ENCODE measurements at places on chromosomes 7 and 10.

DNA sequence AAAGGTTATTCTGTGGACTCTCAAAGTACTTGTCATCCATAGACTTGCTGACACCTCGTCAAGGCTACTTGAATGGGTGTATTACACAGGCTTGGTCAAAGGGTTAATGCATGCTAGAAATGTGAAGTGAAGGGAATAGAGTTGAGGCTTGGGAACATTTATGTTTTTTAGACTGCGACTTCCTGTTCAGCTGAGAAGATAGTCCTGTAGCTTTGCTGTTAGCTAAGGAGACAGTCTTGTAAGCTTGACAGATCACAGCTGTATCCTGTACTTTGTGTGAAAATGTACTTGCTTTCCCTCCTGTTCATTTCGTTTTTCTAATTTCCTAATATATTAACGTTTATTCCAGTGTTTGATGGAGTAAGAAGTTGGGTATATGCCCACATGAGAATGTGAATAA, 52.1 kb downstream of the ADD3 start:
- DNase-seq: no peak

DNA sequence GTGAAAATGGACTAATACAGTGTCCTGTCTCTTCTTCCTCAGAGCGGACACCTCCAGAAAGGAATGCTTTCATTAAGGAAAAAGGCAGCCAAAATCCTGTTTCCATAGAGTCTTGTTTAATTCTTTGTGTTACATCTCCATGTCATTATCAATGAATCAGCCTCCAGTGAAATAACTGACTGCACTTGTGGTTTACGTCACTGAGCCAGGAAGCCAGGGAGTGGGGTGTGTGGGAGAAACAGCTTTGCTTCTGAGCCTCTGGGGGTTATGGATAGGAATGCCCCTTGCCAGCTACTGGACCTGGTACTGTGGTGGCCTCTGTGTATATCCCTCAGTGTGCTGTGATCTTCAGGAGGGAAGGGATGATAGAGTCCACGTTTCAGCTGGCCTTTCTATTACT, 416.8 kb downstream of the GALNT17 start:
- DNase-seq: no peak

- no peak for DNase-seq
These were observed 1.3 kb downstream of the SH2B2 start for GRCh38 chr7:102287981-102288278.

- no peak for DNase-seq
These were observed 156.2 kb downstream of the GRID1 start for GRCh38 chr10:86210416-86210815.

GRCh38 chr7:1675036-1675671, 5.1 kb downstream of the ELFN1 start:
- no peak for DNase-seq

GRCh38 chr10:43825421-43825820, 176.7 kb upstream of the ZNF32 start:
- DNase-seq: no peak

- no peak for DNase-seq
These were observed 36.8 kb upstream of the NUB1 start for GRCh38 chr7:151304856-151305255.

DNA sequence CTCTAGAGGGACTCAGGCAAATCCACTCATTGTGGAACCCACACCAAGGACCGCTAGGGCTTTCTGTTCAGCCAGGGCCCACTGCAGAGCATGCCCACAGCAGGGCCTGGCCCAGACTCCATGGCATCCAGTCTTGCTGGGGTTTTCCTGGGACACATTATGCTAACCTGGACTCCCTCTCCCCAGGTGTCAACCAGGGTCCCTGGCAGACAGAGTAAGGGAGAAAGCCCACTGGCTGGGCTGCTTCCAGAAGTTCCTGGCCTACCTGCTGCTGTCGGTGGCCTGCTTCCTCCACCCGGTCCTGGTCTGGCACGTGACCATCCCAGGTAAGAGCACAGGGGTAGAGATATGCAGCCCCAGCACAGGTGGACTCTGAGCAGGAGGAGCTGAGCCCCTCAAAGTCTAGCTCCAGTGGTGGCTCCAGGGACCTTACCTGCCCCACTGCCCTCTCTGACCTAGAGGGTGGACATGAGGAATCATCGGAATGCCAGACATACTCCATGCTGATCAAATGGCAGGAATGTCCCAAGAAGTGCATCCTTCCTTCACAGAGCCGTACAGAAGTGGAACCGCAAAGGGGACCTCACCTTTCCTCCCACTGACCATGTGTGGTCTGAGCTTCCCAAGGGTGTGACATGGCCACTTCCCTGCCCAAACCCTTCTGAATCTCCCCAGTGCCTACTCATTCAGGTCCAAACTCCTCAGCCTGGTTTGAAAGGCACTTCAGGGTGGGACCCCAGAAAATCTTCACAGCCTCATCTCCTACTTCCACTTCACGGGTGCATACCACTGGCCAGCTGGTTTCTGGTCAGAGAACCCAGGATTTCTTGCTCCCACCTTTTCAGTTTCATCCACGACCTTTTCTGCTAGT, 22.5 kb downstream of the TMEM72 start:
- DNase-seq: no peak

- no peak for DNase-seq
These were observed 481.8 kb downstream of the GLRX3 start for GRCh38 chr10:130617985-130618384.

GRCh38 chr7:44280636-44280992, 44.8 kb downstream of the CAMK2B start:
- DNase-seq: no peak

GRCh38 chr10:45553155-45553554, 119.4 kb downstream of the ZFAND4 start:
- no peak for DNase-seq

GRCh38 chr10:69653561-69653960, 23.5 kb downstream of the FAM241B start:
- DNase-seq: no peak

- DNase-seq: no peak
These were observed 662.6 kb upstream of the IGFBP3 start for GRCh38 chr7:46583656-46584055.

GRCh38 chr7:74575083-74575784, 82.3 kb upstream of the GTF2I start:
- DNase-seq: no peak

- no peak for DNase-seq
These were observed 68.0 kb downstream of the GRID1 start for GRCh38 chr10:86298501-86299001.

DNA sequence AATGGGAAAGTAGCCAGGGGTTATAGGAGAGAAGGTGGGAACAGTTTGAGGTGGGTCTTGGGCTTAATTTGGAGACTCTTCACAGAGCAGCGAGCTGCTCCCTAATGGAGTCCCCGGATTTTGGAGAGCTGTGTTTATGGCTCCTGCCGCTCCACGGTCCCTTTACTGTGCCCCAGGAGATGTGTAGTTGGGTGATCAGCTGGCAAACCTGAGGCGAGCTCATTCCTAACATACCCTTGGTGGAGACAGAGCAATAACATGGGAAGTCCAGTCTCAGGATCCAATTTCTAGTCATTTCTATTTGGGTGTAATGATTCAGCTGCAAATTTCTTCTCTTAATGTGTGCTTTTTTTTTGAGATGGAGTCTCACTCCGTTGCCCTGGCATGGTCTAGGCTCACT, 1.5 kb downstream of the GARIN1A start:
- no peak for DNase-seq

DNA sequence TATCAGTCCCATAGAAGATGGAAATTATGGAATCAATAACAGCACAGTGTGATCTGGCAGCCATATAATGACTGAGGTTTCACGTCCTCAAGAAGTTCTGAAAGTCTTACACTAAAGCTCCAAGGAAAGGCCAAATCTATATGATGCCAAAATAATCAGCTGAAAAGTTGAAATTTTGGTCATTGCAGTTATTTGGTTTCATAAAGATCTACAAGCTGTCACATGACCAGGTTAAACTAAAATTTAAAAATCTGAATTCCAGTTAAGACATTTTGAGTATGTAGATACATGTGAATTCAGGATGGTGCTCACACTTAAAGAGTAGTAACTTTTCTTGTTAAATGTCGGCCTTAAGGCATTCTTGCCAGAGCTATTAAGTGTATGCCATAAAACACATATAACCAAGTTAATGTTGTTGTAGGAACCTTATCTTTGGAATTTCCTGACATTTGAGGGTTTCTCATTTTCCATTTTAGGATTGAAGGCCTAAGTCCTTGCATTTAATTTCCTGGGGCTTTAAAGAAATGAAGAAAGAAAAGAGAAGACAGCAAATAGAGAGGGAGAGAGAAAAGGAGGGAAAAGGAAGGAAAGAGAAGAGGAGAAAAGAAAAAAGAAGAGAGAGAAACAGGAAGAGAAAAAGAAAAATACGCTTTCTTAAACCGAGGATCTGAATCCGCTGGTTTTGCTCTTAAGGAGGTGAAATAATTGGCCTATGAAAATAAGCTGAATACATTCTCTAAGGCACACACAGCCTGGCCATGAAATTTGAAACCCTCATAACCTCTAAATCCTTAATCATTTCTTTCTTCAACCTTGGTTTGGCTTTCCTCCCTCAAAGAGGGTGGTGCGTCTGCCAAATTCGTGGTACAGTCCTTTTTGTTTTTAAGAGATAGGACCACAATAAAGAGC, 43.8 kb downstream of the DENND2A start:
- no peak for DNase-seq

DNA sequence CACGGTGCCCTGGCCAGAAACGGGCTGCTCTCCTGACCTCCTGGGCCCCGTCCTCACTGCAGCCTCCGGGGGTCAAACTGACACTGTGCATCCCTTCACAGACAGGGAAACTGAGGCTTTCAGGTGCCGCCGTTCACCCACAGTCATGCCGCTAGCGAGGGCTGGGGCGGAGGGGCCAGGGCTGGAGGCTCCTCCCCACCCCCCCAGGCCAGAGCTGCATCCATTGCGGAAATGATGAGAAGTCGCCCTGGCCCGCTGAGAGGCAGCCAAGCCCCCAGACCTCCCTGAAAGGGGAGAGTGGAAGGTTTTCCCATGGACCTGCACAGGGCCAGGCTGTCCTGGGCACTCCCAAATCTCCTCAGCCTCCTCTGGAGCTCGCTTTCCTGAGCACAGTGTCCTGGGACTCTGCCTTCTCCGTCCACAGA, 16.5 kb upstream of the INPP5A start:
- no peak for DNase-seq

GRCh38 chr7:51731075-51731474, 414.5 kb upstream of the COBL start:
- DNase-seq: no peak

DNA sequence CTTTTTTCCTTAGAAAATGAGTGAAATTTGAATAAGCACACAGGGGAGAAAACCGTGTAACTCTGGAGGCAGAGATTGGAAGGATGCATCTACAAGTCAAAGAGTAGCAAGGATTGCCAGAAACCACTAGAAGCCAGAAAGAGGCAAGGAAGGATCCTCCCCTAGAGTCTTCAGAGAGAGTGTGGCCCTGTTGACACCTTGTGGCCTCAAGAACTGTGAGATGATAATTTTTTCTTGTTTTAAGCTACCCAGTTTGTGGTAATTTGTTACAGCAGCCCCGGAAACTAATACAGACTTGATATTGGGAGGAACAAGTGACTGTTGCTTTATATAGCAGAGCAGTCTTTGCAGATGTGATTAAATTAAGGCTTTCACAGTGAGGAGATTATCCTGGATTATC, 3.6 kb upstream of the GIMAP7 start:
- no peak for DNase-seq

- DNase-seq: no peak
These were observed 599.6 kb upstream of the POT1 start for GRCh38 chr7:125529249-125529648.

GRCh38 chr7:100887516-100888290, 1.8 kb downstream of the UFSP1 start:
- DNase-seq: no peak

DNA sequence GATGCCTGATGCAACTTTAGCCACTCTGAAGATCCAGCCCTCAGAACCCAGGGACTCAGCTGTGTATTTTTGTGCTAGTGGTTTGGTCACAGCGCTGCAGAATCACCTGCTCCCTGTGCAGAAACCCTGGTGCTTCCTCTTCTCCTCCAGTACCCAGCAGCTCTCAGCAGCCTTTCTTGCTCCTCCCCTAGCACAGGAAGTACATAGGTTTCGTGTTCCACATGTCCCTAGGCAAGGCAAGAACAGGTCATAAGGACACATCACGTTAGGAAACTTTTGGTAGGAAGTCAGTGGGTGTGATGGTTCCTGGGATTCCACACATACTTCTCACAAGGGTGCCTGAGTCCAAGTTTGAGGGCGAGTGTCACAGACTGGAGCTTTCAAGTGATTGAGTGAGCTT, 167.9 kb upstream of the PRSS1 start:
- no peak for DNase-seq

GRCh38 chr7:28516390-28517172, 104.3 kb downstream of the CREB5 start:
- no peak for DNase-seq

GRCh38 chr7:16320099-16320660, 101.2 kb downstream of the CRPPA start:
- DNase-seq: no peak

- no peak for DNase-seq
These were observed 261.3 kb downstream of the ELFN1 start for GRCh38 chr7:1931256-1931950.

GRCh38 chr7:12422554-12423320, 19.1 kb upstream of the VWDE start:
- no peak for DNase-seq

DNA sequence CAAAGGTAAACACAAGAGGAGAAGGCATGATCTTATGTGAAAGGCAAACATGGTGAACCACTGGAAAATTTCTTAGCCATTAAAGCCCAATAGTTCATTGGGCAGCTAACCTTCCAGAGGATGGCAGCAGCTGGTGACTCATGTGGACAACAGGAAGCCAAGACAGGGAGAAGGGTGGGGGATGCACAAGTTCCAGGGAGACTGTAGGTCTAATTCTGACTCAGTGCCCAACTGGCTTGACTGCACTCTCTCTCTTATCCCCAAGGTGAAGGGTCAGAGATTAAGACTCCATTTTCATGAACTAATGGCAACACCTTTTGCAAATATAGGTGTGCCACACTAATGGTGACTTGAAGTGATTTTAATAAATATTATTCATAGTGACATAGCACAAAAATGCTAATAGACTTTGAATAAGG, 47.9 kb upstream of the SLC35B4 start:
- DNase-seq: no peak

- DNase-seq: no peak
These were observed 68.0 kb downstream of the LANCL2 start for GRCh38 chr7:55432939-55433784.

GRCh38 chr7:7996568-7996967, 28.0 kb downstream of the GLCCI1 start:
- DNase-seq: peak; percentile 81

- DNase-seq: no peak
These were observed 35.5 kb downstream of the COA1 start for GRCh38 chr7:43693687-43694398.

DNA sequence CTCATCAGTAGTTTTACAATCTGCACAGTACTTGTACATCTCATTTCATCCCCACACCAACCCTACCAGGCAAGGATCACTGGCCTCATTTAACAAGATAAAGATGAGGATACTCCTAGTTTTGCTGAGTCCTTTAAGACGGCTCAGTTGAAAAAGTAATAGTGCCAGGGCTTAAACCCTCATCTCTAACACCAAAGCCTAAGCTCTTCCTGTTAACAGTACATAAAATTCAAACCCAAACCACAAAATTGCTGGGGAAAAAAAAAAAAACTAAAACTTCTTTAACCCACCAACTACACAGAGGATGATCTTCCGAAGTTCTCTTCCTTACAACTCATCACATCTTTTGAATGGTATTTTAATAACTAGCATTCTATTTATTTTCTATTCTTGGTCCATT, 1.3 kb downstream of the SAR1A start:
- DNase-seq: no peak

Measured in NCI-H446 treated with DMSO at 0.1 percent for 48 hours (cell line).